ENCODE measurements at places on chromosomes 1 and 21.

GRCh38 chr1:154324669-154325582 lies at the start of gene ATP8B2:
Gene ATP8B2, plus strand, starts transcription at chr1:154325525. Its CDS starts 2,617 bp downstream, at chr1:154328142.
- peak; percentile 64 for DNase-seq

DNA sequence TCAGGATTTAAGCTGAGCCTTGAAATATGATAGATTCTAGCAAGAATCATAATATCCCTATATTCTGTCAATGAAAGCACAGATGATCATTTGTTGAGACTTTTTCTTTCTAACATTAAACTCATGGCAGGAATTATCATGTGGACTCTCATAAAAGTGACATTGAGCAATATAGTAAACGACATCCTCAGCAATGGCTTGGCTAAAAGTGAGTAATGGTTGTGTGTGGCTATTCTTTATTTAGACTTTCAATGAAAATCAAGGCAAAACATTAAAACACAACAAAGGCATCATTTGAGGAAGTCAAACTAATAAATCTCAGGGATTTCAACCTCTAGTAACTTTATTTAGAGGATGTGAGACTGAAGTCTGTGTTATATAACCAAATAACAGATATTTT lies 257.8 kb upstream of the ADGRL4 start:
- no peak for DNase-seq

- DNase-seq: no peak
Observed at GRCh38 chr1:244354810-244355278, 96.9 kb downstream of the ADSS2 start.

DNA sequence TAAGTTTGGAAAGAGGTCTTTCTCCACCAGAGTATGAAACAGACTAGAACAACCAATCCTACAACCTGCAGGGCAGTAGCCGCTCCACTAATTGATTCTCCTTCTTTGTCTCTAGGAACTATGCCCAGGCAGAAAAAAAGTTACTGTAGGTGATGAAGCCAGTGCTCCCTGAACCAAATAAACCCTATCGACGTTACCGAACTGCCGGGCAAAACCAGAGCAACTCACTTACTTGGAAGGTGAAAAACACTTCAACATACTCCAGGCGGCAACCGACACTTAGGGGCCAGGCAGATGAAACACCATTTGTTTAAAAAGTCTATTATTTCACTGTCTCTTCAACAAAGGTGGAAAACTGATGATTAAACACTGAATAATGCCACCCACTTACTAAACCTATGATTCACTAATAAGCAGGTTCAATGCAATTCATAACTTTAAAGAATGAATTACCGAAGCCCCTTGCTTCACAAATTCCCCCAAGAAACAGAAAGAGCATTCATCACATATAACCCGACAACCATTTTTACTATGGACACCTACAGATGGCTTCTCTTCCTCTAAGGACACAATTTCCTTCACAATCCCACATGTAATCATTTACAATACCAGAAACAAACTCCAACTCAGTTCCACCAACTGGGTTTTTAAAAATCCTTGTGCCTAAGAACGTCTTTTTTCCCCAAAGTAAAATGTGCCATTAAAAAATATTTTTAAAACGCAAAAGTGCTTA lies 1.6 kb downstream of the NRIP1 start:
- DNase-seq: peak; percentile 48

GRCh38 chr1:209353053-209353452 lies 230.5 kb upstream of the CAMK1G start:
- DNase-seq: no peak

DNA sequence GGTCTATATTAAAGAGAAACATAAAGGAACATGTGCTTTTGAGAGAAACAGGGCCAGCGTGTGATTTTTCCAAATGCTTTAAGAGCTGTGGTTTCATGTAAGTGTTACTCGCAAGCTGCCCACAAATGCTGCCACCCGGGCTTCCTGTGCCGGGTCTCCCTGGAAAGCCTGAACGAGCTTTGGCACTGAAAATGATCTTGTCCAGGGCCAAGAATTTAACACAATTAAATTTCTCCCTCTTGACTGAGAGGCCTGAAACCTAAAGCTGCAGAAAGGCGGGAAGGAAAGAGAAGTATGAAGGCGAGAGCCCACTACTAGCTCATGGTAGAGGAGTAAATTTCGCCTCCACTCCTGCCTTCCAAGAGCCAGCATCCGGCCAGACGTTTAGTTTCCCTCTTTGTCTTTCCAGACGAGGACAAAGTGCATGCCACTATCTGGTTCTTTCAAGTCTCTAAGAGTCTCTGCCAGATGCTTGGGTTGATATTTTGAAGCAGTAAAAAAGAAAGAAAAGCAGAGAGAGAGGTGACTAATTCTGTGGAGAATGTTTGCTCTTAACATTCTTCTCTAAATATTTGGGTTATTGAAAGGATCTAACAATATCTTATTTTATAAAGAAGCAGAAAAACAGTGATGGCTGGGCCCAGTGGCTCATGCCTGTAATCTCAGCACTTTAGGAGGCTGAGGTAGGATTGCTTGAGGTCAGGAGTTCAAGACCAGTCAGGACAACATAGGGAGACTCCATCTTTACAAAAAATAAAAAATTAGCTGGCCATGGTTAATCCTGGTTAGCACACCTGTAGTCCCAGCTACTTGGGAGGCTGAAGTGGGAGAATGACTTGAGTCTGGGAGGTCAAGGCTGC lies 100.0 kb upstream of the HNRNPU start:
- DNase-seq: peak; percentile 84

DNA sequence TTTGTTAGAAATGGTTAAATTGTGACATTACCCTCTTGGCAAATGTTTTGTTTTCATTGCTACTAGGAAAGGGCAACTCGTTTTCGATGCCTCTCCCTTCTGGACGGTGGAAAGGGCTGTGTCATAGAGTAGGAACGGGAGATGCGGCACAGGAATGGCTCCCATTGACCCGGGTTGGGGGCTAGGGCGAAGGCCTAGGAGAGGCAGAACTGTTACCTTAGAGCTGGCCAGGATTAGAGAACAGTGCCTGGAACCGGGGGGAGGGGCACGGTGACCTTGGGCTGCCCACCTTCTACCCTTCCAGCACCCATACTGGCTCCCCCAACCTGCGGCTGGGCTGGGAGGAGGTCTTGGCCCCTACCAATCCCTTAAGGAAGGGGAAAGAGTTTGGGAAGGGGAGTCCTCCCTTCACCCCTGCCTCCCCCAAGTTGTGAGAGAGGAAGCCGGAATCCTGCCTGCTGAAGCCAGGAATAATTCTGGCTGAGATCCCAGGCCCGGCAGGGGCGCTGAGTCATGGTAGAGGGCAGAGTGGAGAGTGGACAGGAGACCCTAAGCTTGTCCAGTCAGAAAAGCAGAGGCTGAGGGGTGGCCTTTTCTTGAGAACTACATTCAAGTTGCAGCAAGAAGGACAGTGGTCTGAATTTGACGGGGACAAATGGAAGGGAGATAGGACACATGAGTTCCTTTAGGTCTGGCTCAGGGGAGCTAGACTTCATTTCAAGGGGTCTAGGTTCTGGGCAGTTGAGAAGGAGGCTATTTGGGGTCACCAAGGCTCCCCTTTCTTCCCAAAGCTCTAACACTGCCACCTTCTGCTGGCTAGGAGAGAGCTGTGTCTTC lies 8.2 kb downstream of the LMNA start:
- DNase-seq: peak; percentile 89

GRCh38 chr1:191305370-191305769 lies 827.7 kb upstream of the BRINP3 start:
- no peak for DNase-seq

- no peak for DNase-seq
Observed at GRCh38 chr1:185668013-185668412, 66.2 kb upstream of the HMCN1 start.

- DNase-seq: no peak
Observed at GRCh38 chr1:119632841-119633240, 15.2 kb downstream of the ZNF697 start.

GRCh38 chr21:45415188-45415942 lies 10.4 kb downstream of the COL18A1 start:
- DNase-seq: no peak

DNA sequence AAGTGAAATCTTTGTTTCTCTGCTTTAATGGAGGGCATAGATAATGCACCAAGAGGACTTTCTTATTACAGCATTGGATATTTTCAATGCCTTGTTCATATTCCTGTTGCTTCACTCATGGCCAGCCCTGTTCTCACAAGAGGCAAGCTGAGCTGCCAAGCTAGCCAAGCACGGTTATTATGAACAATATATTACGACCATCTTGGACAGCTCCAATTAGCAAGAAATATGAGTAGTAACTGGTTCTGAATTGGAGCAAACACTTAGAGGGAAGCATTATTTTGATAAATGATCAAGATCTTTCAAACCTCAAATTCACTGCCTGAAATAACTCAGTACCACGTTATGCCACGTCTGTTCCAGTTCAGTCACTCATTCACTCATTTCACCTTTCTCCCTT lies 159.8 kb downstream of the SETD4 start:
- no peak for DNase-seq

GRCh38 chr1:29397981-29398380 lies 161.7 kb downstream of the PTPRU start:
- DNase-seq: no peak

DNA sequence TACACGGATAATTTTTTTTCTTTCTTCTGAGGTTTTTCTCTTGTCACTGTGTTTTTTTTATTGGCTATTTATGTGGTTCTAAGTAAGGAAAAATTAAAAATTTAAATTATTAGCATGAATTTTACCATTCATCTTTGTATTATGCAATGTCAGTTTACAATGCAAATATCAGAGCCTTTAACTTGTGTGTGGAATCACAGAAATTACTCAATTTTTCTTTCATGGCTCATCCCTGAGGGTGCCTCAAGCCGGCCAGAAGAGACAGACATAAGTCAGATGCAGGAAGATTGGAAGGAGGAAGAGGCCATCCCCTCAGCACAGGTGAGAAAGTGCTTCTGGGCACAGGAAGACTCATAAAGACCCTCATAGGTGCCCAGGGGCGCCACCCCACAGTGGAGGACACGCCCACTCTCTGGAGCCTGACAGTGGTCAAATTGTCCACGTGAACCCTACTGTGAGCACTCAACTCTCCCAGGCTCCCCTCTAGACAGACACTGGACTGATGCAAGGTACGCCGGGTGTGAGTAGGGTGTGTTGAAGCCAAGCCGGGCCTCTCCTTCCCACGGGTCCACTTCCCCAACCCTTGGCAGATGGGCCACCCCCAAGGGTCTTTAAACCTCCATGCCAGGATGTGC lies 9.5 kb upstream of the LDLRAP1 start:
- DNase-seq: no peak

- DNase-seq: no peak
Observed at GRCh38 chr1:36453600-36454388, 3.5 kb upstream of the OSCP1 start.

DNA sequence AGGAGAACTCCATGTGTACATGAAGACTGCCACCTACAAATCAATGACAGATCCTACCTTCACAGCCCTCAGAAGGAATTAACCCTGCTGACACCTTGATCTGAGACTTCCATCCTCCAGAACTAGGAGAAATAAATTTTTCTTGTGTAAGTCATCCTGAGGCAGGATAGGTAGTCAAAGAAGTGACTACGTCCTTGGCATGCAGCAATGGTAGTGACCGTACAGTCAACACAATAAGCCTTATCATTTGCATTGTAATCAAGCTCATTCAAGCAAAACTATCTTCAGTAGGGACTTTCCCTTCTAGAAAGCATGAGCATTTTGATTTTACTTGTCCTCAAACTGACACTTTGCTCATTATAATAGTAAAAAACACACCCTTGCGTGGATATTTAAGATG lies 64.0 kb upstream of the KCNK1 start:
- no peak for DNase-seq

DNA sequence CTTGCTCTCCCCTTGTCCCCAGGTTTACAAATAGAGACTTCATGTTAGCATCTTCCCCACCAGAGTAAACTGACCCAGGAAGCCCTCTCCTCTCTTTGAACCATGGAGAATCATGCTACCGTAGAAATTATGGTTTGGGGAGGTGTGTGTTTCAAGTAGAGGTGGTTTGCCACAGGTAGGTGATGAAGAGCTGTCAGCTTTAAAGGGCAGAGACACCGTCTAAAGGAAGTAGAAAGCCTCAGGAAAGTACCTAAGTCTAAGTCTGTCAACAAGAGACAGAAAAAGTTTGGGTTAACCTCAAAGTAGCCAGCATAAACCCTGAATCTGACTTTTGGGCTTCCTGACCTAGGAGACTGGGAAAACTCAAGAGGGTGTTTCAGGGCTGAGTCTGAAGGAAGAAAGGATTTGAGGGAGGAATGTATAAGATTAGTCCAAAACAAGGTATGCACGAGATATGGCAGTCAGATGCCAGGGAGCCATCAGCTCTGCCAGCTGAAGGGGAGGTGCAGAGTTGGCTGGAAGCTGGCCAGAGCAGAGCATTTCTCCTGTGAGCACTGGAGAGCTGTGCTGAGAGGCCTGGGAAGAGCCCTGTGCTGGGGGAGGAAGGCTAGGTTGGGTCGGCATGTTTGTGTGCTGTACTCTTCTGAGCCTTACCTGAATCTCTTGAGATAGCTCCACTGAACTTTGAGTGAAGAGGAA lies 14.3 kb downstream of the ADAMTSL4 start:
- DNase-seq: peak; percentile 76

GRCh38 chr1:113905435-113905861 lies 322 bp downstream of the DCLRE1B start:
- peak; percentile 44 for DNase-seq

DNA sequence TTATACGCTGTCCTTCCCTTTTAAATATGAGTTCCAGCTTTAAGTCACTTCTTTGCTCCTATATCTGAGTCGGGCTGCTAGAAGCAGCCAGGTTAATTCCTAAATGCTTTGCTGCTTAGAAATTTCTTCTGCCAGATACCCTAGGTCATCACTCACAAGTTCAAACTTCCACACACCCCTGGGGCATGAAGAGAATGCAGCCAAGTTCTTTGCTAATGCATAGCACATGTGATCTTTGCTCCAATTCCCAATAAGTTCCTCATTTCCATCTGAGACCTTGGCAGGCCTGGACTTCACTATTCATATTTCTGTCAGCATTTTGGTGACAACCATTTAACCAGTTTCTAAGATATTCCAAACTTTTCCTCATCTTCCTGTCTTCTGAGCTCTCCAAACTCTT lies 14.5 kb upstream of the APP start:
- no peak for DNase-seq

- DNase-seq: no peak
Observed at GRCh38 chr1:188343914-188344313, 1515.2 kb downstream of the PLA2G4A start.

DNA sequence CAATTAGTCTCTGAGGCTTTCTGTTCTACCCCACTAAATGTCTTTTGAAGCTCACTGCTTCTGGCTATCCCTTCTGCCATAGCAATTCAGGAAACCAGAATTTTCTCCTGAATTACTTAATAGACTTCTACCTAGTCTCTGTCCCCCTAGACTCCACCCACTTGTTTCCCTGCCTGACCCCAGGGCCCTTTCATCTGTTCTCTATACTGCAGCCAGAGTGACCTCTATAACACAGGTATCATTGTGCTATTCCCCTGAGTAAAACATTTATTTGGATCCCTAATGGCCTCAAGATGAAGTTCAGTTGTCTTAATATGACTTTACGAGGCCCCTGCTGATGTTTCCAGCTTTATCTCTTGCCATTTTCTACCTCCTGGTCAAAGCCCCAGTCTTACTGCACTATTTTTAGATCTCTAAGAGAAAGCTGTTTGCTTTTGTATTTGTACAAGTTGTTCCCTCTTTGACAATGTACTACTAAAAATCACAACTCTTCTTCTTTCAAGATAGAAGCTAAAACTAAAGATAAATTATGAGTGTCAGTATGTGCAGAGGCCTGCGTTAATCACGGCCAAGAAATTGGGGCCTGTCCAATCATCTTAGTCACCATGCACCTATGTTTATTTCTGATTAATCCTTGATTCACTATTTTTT lies 54.5 kb downstream of the ATP1B1 start:
- DNase-seq: no peak

Data from HT-29 (cell line).